Endothelial cell (in vitro differentiated cells): ENCODE measurements at places on chromosomes 1 and 21.
A peak's percentile ranks its signal among the peaks of the same experiment; 100 is the strongest.

GRCh38 chr21:18894387-18894786 is 490.8 kb upstream of the TMPRSS15 start:
- no peak for DNase-seq

DNA sequence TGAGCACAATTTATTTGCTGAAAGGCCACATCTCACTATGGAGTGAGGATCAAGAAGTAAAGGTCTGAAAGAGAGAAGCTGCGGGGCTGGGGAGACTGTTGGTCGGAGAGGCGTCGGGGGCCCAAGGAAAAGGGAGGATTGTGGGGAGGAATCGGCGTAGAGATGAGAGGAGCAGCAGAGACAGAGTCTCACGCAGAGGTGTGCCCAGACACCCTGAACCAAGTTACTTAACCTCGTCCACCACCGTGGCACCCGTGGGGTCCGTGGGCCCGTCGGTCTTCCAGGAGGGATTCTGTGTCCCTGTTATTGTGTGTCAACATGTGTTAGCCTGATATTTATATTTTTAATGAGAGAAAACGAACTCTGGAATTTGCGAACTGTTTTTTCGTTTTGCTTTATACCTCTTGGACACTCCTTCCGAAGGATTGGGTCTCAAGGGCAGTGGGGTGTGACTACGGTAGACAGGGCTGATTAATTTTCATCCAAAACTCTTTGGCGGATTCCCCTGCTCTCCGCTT is 3.8 kb upstream of the NBPF1 start:
- DNase-seq: peak; percentile 16

DNA sequence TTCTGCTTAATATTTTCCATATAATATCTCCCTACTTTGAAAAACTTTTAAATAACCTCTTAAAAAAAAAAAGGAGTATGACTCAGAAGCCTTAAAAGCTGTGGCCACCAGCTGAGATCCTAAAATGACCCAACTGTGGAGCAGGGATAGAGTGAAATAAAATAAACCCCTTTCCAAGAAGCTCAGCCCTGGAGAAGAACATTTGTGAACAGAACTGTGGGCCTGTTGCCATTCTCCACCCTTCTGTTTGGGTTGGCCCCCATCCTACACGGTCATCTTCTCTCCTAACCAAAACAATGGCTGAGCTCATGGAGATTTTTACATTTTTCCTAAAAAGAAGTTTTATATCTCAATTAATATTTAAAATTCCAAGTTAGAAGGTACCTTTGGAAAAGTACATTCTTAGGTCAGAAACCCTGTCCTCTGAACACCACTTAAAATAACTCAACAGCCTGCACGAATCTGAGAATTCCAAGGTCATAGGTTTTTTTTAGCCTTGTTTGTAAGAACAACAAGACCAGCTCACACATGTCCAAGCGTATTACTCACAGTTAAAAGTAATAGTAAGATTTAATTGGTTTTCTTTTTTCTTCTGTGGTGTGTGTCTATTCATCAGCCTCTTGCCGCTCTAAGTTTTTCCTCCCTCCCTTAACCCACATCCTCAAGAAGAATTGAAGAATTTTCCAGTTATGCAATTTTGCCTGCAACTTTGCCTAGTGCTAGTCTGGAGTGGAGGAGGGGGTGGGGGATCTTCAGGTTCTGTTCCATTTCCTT is 107.7 kb upstream of the ERRFI1 start:
- DNase-seq: no peak

DNA sequence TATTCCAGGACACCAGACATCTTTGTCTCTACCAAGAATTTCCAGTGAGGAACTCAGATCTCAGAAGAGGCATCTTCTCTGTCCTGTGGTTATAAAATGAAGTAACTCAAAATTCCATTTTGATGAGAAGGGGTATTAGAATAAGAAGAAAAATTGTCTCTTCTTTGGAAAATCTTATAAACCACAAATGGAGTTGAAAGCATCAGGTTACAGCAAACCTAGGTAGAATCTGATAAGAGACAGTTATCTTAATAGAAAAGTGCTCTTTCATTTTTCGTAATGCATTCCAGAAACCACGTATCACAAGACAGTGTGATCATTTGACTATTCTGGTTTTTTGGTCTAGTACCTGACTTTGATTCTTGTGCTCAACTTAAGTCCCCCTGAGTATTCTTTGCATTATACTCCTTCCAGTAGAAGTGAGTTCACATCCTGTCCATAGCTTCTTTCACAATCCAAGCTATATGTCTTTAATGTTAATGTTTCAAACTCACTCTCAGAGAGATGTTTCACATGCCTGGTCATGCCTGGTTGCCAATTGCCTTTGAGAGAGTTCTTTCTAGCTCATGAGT is 120.9 kb upstream of the PRDX6 start:
- DNase-seq: no peak

DNA sequence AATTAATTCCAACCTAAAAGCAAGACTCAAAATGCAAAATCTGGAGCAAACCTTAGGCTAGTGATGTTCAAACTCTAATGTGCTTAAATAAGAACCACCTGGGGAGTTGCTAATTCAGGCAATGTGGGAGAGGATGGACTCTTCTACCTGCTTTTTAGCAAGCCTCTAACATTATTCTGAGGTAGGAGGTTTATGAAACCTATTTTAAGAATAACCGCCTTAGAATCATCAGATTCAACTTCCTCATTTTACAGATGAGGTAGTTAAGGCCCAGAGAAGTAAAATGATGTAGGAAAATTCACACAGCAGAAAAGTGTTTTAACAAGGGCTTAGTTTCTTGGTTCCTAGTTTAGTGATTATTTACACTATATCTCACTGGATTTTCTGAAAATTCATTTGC is 8.6 kb upstream of the NTNG1 start:
- no peak for DNase-seq

- DNase-seq: no peak
These were observed 456 bp downstream of the TOMM40L start for GRCh38 chr1:161226320-161226711.

GRCh38 chr1:57957576-57957975 is 533.7 kb upstream of the DAB1 start:
- DNase-seq: no peak

DNA sequence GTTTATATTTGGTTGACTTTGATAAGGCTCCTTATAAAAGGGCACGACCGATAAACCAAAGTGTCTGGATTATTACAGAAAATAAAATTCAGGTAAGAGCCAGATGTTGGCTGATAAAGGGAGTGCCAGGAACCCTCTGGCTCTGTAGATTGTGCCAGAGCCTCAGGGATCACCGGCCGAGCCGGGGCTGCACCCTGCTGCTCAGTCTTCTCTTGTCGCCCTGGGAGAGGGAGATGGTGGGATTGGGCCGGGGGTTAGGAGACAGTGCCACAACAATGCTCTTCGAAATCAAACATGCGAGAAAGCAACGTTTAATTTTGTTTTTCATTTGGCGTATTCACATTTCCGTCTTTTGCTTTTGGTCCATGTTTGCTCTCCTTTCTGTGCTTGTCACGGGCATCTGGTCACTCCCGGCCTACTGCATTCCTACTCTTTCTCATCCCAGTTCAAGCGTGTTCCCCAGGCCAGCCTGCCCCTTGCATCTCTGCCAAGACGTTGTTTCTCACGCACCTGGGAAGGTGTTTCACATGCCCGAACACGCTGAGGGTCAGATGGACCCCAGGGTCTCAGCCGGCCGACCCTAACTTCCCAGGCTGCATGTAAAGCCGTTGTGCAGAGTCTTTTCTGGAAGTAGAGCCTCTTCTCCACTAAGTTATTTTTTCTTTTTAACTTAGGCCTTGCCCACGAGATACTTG is 18.8 kb upstream of the C2CD2 start:
- no peak for DNase-seq

DNA sequence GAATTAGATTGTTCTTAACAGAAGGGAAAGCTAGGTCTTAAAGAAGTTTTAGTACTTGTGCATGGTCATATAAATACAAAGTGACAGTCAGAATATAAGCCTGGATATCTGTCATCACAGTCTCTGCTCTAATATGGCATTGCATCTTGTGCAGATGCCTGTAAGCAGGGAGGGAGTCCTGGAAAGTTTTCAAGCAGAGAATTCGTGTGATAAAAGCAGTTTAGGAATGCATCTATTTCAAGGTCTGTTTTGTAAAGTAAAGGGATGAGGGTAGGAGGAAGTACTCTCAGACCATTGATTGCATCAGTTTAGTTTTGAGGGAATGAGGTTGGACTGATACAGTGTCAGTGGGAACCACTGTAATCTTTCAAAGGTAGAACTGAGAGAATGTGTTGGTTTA is 30.6 kb downstream of the IARS2 start:
- DNase-seq: no peak

GRCh38 chr1:23837908-23838307 is 12.7 kb upstream of the HMGCL start:
- no peak for DNase-seq

DNA sequence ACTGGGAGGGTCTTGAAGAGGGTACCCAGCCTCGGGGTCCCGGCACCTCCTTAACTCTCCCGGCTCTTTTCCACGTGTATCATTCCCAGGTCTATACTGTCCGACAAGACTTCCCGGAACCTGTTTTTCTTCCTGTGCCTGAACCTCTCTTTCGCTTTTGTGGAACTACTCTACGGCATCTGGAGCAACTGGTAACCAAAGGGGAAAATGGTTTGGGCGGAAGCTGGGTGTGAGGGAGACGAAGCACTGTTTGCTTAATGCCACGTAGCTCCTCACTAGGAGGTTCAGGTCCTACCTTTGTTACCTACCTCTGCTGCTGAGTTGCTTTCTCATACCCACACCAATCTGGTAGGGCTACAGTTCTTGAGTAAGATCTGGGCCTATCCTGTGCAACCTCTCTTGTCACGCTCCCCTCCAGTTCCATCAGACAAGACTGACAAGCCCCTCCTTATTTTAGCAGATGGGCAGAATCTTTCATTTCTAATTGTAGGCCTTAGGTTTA is 642 bp downstream of the SLC30A7 start:
- peak; percentile 29 for DNase-seq

DNA sequence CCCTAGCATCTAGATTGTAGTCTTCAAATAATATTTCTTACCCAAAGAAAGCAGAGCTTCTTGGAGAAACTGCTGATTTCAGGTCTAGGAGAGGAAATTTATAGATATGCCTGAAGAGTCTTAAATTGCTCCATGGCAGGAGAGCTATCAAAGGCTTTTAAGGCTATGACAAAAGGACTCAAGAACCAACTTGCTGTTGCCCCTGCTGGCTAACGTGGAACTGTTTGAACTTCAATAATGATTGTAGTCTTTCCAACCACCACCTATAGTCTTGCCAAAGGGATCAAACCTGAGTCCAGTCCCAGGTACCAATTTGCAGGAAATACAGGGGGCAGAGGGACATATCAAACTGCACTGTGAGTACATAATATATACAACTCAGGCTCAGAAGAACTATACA is 336.2 kb upstream of the ESRRG start:
- no peak for DNase-seq

- DNase-seq: no peak
These were observed 269.8 kb upstream of the KAZN start for GRCh38 chr1:14328685-14329084.

- DNase-seq: no peak
These were observed 13.9 kb upstream of the C1orf141 start for GRCh38 chr1:67148516-67149178.

DNA sequence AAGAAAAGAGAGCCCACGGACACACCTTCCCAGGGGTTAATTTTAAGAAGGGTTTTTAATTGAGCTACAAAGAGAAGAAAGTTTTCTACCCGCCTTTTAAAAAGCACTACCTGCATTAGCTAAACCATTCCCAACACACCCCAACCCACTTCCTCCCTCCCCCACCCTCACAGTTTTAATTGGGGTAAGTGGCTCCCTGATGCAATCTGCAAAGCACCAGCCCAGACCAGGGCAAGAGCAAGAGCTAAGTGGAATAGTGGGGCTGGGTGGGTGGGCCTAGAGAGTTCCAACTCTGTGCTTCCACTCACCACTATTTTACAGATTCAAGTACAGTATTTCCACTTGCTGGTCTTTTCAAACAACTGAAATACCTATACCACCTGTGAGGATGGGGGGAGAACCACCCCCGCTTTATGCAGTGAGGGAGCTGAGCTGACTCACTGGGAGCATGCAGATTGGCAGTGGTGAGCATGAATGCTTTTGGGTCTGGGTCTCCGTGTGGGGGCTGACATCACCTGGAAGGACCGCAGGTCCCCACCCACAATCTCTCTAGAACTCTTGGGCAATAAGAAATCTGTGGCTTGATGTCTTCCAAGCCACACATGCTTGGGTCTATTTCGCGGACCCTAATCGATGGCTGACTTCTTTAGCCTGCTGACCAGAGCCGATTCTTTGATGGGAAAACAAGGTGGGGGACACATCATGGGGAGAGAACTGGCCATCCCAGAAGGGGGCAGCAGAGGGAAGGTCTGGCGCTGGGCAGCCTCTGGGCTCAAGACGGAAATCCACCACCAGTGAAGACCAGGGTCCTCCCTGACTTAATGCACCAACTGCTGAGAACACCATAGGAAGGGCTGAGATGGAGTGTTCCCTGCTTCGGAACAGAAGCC is 95.5 kb downstream of the SSBP3 start:
- peak; percentile 86 for DNase-seq

GRCh38 chr1:192907545-192908243 is 98.9 kb downstream of the RGS2 start:
- no peak for DNase-seq

DNA sequence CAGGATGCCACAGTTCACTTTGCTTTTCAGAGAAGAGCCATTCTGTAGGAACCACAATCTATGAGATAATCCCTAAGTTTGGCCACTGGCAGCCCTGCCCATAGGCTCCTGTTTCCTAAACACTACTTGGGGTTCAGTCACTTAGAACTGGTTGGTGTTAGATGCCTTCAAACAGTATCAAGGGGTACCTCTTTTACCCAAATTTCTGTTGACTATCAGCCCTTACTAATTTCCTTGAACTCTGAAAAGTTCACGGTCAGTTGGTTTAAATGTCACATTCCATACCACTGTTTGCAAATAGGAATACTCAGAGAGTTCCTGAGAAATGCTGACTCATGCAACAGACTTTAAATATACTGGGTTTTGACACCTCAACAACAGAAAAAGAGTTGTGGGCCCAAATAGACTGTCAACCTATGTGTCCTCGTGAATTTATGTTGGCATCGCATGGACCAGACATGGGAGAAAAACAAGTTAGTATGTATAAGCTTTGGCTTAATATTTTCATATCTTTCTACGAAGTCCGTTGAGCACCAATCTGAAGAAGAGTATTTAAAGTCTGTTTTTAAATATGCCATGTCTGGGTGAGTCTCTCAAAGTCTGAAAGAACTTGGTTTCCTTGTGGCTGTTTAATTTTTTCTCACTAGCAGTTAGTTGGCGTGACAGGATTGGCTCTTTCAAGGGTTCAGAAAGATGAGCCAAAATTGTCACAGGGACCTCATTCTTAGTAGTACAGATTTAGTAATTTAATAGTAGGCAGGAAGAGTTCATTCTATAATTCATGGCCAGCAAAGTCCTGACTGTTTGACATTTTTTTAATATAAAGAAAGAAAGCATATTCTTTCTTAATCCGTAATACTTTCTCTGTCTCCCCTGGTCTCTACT is 56.5 kb upstream of the ZNF326 start:
- DNase-seq: no peak

DNA sequence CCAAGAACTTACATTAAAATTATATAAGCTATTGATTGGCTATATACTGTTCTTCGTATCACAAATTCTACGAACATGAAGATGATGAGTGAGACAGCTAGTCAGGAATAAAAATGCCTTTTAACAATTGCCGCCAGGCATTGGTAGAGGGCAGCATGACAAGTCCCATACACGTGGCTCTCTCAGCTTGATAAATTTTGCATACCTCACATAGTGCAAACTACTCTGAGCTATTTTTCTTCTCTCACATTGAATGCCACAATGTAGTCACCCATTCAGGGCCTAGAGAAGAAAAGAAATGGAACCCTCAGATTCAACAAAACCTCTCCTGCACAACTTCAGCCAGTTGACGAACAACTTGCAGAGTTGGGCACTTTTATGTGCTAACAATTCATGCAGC is 27.0 kb upstream of the FMO2 start:
- DNase-seq: no peak

- no peak for DNase-seq
These were observed 20.9 kb downstream of the RNF187 start for GRCh38 chr1:228507961-228508652.
